ENCODE measurements at places on chromosomes 2 and 18. TPM values are rescaled to one million over a fixed set of nuclear protein-coding genes. Genes with fewer than 3 reads are reported as not detected.
A peak's percentile ranks its signal among the peaks of the same experiment; 100 is the strongest.

The HOXD4 gene
- 7.2 TPM for total RNA-seq

The ITGB6 gene
- total RNA-seq = 0.10 TPM

The TCF23 gene
- total RNA-seq = not detected

DNA sequence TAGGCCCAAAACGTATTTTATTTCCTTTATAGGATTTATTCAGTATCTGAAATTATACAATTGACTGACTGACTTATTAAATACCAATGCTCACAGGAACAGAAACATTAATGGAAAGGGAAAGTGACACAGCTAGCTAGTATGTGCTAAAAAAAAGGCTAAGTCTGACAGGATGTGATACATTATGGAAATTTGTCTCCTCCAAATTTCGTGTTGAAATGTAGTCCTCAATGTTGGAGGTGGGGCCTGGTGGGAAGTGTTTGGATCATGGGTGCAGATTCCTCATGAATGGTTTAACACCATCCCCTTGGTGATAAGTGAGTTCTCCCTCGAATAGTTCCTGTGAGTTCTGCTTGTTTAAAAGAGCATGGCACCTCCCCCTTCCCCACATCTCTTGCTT is 70.6 kb upstream of the WDR75 start:
- DNase-seq = peak; percentile 22

DNA sequence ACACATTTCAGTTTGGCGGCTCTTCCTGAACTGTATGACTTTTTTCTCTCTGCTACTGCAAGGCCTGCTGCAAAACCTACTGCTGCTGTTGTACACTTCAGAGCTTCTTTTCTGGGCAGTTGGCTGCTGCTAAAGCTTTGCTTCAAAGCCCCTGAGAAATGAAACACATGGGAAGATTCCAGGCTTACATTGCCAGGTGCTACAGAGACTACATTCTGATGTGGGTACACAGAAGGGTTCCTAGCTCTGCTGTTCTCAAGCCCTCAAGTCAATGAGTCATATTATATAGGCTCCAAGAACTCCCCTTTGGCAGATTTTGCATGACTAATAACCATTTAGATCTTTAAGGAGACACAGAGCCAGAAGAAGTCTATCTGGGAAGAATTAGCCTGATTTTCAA is 12.9 kb upstream of the PGAP1 start:
- peak; percentile 71 for DNase-seq

DNA sequence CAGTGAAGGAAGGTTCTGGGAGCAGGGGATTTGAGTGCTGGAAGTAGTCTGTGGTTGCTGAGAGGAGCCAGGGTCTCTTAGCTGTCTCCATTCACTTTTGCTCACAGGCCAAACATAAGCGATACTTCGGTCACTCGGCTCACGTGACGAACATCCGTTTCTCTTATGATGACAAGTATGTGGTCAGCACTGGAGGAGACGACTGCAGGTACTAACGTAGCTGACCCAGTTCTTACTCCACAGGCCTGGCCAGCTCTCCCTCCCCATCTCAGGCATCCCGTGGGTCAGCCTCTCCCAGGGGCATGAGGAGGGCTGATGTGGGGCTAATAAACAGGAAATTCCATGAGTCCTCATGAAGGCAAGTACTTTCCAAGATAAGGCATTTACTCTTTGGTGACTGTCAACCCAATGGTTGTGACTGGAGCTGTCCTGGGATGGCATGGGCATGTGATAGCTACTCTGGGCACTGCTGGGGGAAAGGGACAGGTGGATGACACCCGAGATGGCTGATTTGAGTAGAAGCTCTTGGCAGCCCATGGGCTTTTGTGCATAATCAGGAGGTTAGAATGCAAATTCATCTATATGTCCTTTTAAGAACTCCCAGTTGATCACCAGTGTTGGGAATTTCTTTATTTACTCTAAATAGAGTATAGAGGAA is 81.6 kb downstream of the RTN4 start:
- DNase-seq = no peak

Data from RPMI7951 (cell line).